A549 treated with AZD2906 at 1 μM for 4 hours (cell line): ENCODE measurements at places on chromosomes 11 and 22. TPM values are rescaled to one million over a fixed set of nuclear protein-coding genes. Genes with fewer than 3 reads are reported as not detected.

ALX4 gene
- 1.6 to 2.0 TPM (median 1.9 TPM) in 5 replicates for total RNA-seq

WNT11 gene
- 1.9 to 2.4 TPM (median 2.2 TPM) in 5 replicates for total RNA-seq

OR10A4 gene
- not detected in 5 replicates for total RNA-seq

OR52N1 gene
- total RNA-seq = not detected in 5 replicates

CDK2AP2 gene
- 58.0 to 88.8 TPM (median 86.2 TPM) in 5 replicates for total RNA-seq

MCAT gene
- total RNA-seq = 16.2 to 28.3 TPM (median 24.8 TPM) in 5 replicates

ZP1 gene
- 0.09 to 0.69 TPM (median 0.13 TPM) in 5 replicates for total RNA-seq

TMEM121B gene
- 0.11 to 0.24 TPM (median 0.15 TPM) in 5 replicates for total RNA-seq

DRD4 gene
- 0.20 to 0.34 TPM (median 0.29 TPM) in 5 replicates for total RNA-seq

GDPD4 gene
- not detected in 5 replicates for total RNA-seq

HSPB2 gene
- total RNA-seq = not detected in 5 replicates

CCDC87 gene
- total RNA-seq = 0.34 to 0.58 TPM (median 0.49 TPM) in 5 replicates

RFPL2 gene
- 0.08 to 0.20 TPM (median 0.12 TPM) in 5 replicates for total RNA-seq

LRRC10B gene
- total RNA-seq = 0.15 to 0.28 TPM (median 0.21 TPM) in 5 replicates

SLC22A12 gene
- total RNA-seq = not detected in 5 replicates

ACTN3 gene
- 0.02 to 0.10 TPM (median 0.09 TPM) in 4 of 5 replicates, not detected in the other for total RNA-seq

PRAME gene
- total RNA-seq = 90.0 to 109 TPM (median 99.8 TPM) in 5 replicates

CASP4 gene
- total RNA-seq = 4.2 to 5.5 TPM (median 4.3 TPM) in 5 replicates

OR51E2 gene
- total RNA-seq = not detected in 5 replicates

C11orf97 gene
- not detected in 5 replicates for total RNA-seq
